IPS DF 6.9 (cell line): ENCODE measurements at places on chromosomes 7 and 10.

DNA sequence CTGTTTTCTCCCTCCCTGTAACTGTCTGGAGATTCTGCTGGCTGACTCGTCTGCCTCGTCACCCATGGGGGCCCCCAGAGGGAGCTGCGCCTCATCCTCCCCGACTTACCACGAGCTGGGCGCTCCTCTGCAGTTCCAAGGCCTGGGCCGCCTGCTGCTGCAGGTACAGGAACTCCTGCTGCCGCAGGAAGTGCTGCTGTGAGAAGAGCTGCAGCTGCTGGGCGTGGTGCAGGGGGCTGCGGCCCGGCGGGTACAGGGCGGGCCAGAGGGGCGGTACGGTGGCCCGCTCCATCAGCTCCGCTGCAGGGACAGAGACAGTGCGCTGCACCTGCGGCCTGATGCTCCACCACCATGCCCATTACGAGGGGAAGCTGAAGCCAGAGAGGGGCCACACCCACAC lies 47.7 kb downstream of the TNRC18 start:
- DNase-seq: no peak

DNA sequence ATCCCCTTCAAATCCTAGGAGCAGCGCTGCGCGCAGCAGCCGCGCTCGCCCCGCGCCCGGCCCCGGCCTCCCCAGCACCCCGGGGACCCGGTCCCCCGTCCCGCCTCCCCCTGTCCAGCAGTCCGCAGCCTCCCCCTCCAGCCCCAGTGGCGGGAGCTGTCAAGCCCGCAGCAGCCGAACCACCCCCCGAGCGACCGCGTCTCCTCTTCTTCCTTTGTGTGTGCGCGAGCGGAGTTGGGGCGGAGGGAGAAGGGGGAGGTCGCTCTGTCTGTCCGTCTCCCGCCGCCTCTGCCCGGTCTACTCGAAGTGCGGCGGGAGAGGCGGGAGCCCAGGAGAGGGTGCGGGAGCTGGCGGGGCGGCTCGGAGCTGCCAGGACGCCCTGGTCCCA lies 375 bp upstream of the CHN2 start:
- no peak for DNase-seq

DNA sequence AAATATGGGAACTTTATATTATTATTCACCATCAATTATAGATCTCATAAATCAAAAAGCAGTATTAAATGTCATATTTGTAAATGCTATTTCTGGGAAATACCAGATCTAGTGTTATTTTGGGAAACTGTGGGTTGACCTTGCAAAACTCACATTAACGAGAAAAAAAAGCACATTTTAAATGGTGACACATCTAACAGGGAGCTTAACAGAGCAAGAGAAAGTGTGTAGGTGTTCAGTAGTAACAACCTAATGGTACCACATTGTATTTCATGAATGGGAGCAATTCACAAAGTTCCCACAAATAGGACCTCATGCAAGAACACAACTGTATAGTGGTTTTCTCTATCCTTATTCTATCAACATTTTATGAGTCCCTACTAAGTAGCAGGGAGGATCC lies 26.2 kb upstream of the HDAC9 start:
- no peak for DNase-seq

DNA sequence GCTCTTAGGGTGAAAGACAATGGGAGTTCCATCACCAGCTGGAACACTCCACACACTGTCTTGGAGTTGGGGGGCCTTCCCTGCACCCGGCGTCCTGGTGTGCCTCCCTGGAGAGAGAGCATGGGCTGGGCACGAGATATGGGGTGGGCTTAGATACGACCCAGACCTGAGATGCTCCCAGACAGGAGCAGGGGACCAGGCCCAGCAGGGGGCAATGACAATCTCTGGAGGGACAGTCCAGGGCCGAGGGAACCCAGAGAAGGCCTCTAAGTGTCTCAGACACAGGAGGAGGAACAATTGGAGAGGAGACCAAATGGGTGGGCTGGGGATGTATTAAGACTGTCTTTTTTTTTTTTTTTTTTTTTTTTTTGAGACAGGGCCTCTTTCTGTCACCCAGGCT lies 40.0 kb downstream of the MYL10 start:
- no peak for DNase-seq

DNA sequence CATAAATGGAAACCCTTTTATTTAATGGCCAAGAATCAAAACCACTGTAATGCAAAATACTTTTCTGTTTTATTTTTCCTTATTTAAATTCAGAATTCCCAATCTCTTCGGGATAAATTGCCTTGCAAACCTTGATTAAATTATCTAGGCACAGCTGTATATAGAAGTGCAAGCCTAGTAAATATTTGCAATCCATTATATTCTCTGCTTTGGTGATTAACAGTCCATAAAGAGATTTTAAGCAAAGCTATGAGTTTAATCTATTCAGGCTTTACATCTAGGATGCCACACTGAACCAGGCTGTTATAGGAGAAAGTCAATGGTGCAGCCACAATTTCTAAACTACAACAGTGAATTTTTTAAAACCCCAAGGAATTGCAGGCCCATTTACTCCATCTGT lies 43.6 kb upstream of the THSD7A start:
- no peak for DNase-seq
